ENCODE measurements at places on chromosomes 6 and 20. TPM values are rescaled to one million over a fixed set of nuclear protein-coding genes. Genes with fewer than 3 reads are reported as not detected.

- H3K36me3 ChIP-seq: no peaks in the 10 kb centered on the region
- no peaks in the 10 kb centered on the region for H3K27me3 ChIP-seq
- no peak overlapping the region for H3K4me3 ChIP-seq
- no peak for DNase-seq
- no peaks in the 10 kb centered on the region for H3K4me1 ChIP-seq
- no peak overlapping the region for H3K27ac ChIP-seq
Observed at GRCh38 chr6:136863752-136864151, 41.4 kb downstream of the PEX7 start.

DNA sequence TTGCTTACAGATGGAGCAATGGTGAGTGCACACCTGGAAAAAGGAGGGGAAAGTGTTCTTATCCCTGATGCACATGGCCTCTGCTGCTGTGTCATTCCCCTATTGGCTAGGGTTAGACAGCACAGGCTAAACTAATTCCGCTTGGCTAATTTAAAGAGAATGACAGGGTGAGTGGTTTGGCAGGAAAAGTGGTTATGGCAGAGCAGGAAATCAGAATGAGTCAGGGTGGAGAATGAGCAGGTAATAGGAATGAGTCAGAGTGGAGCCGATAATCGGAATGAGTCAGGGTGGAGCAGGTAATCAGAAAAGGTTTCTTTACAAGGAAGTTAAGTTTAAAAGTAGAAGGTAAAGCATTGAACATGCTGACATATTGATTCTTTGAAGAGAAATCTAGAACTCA lies 355.5 kb upstream of the HTR1E start:
- no peak overlapping the region for H3K27ac ChIP-seq
- no peaks in the 10 kb centered on the region for H3K4me1 ChIP-seq
- H3K4me3 ChIP-seq: no peak overlapping the region
- DNase-seq: no peak
- H3K36me3 ChIP-seq: no peaks in the 10 kb centered on the region

DNA sequence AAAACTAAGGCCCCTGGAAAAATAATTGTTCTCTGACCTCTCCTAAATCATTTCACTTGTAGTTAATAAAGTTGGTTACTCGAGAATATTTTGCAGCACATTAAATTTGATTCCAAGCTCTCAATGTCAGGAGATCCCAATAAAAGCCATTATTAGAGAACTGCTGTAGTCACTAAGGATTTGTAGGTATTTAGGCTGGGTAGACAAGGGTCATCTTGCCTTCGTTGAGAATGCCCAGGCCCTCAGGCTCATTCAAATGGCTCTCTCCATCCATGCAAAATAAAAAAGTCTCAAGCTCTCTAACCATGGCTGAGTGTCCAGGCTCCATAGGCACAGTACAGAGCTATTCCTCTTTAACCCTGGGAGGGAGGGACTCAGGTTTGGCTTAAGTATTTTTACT lies 117.0 kb upstream of the HMGCLL1 start:
- no peaks in the 10 kb centered on the region for H3K4me1 ChIP-seq
- no peaks in the 10 kb centered on the region for H3K27me3 ChIP-seq
- DNase-seq: no peak
- no peak overlapping the region for H3K27ac ChIP-seq

DNA sequence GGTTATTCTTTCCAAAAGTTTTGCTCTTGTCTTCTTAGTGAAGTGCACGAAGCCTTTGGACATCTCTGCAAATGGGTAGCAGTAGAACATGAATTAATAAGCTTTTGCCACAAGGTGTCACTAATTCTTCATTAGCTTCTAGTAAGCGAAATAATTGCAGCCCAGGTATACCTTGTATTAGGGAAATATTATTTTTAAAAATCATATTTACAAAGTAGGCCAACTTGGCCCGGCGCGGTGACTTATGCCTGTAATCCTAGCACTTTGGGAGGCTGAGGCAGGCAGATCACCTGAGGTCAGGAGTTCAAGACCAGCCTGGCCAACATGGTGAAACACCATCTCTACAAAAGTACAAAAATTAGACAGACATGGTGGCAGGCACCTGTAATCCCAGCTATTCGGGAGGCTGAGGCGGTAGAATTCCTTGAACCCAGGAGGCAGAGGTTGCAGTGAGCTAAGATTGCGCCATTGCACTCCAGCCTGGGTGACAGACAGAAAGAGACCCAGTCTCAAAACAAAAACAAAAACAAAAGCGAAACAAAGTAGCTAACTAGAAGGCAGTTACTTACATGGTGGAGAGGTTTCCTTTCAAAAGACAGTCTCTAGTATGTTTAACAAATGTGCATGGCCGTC lies 8.8 kb upstream of the RSPH3 start:
- H3K4me1 ChIP-seq: no peaks in the 10 kb centered on the region
- no peak for DNase-seq
- no peaks in the 10 kb centered on the region for H3K27me3 ChIP-seq
- H3K36me3 ChIP-seq: no peaks in the 10 kb centered on the region

- no peaks in the 10 kb centered on the region for H3K27me3 ChIP-seq
- peaks cover 17% of the 10 kb centered on the region for H3K4me1 ChIP-seq
- no peak overlapping the region for H3K4me3 ChIP-seq
- no peaks in the 10 kb centered on the region for H3K36me3 ChIP-seq
Observed at GRCh38 chr6:2877057-2877882, 25.8 kb downstream of the SERPINB9 start.

FAM209A gene
- not detected for total RNA-seq

MYT1 gene
- total RNA-seq: 1.6 TPM

BMP7 gene
- total RNA-seq: 0.95 TPM

Data from adrenal gland (tissue), 19 donors.